T-helper 17 cell (primary cell): ENCODE measurements at places on chromosomes 1 and 21.
A peak's percentile ranks its signal among the peaks of the same experiment; 100 is the strongest.

- no peak for DNase-seq
Measured at GRCh38 chr1:30886710-30887428, 21.7 kb downstream of the SDC3 start.

GRCh38 chr1:86140281-86140880 lies 16.2 kb downstream of the COL24A1 start:
- DNase-seq = no peak

DNA sequence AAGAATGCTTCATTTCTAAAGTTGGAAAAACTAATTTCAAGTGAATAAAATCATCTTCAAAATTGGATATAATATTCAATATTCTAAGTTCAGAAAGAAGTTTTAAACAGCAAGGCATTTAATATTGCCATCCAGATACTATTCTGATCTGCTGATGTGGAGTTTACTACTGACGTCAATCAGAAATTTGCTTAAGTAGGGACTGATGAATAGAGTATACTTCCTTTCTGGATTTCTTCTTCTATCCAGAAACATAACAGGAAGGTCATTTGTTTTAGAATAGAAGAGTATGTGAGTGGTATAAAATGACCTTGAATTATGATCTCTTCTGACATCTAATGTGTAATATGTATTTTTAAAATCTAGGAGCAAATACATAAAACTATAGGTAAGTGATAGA lies 308.1 kb upstream of the ADGRL2 start:
- DNase-seq = no peak

DNA sequence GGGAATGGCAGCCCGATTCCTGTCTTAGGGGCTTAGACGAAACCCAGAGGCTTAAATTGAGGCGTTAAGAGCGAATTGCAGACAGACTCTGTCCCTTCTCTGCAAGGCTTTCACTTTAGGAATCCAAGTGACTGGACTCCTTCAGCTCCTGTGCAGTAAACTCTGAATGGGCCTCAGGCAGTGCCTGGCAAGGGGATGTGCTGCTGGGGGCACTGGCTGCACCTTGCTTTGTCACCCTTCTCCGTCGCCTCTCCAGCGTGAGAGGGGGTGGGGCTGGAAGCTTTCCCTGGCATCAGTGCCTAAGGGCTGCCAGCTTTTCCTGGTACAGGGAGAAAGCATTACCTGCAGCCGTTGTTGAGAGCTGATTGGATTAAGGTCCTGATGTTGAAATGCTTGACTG lies 39.9 kb upstream of the NFASC start:
- no peak for DNase-seq

GRCh38 chr1:48687282-48688045 lies 89.2 kb downstream of the BEND5 start:
- DNase-seq = no peak

GRCh38 chr1:7752512-7753417 lies 18.3 kb upstream of the VAMP3 start:
- DNase-seq = peak; percentile 25

DNA sequence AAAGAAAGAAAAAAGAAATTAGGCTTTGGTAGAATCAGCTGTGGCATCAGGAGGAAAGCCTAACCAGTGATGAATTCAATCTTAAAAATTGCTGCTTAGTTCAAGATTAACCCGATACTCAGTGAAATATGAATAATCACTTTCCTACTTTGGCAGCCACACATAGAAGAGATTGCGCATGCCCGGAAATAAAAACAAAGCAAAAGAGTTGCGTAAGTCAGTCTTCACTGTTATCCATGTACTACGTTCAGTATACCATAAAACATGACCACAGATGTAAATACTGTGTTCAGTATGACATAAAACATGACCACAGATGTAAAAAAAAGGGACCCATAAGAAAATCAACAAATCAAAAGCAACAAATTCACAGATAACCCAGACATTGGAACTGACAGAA lies 19.2 kb downstream of the CD1D start:
- no peak for DNase-seq

GRCh38 chr1:232901255-232901654 lies 49.2 kb upstream of the NTPCR start:
- no peak for DNase-seq

- no peak for DNase-seq
Measured at GRCh38 chr1:155466617-155466972, 96.0 kb downstream of the ASH1L start.

DNA sequence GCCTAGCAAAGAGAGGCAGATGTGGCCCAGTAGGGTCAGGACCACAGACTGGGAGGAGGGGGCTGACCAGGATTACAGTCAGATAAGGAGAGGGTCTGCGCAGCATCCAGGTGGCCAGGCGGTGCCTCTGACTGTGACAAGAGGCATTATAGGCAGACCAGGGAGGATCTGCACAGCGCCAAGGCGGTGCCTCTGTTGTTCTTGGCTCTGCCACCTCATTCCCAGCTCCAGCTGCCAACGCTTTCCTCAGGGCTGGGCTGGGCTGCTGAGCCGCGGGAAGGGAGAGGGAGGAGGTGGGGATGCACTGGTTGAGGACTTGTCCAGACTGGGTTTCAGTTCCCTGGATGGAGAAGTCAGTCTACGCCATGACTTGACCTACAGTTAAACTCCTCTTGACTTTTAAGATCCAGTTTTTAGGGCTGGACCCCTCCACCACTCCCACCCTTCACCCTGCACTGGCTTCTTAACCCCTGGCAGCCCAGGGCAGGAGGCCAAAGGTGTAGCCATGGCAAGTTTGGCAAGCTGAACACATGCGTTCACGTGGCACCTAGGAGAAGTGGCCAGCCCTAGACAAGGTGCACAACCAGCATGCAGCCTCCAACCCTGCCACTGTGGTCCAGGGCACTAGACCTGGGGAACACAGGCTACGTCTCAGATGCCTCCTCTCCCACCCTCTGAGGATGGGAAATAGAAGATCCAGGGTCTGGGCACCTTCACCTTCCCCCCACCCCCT lies 4.5 kb upstream of the CRABP2 start:
- DNase-seq = no peak

DNA sequence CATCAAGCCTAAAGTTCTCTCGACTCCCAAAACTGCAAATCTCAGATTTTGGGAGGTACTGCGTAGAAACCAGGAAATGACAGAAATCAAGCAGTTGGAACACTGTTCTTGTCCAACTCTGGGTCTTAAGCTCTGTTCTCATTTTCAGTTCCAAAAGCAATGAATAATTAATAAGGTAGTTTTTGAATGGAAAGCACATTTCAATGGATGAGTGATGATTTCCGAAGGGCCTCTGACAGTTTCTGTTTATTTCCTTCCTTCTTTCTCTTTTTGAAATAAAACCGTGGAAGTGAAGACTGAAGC lies 20.9 kb upstream of the TARBP1 start:
- no peak for DNase-seq

DNA sequence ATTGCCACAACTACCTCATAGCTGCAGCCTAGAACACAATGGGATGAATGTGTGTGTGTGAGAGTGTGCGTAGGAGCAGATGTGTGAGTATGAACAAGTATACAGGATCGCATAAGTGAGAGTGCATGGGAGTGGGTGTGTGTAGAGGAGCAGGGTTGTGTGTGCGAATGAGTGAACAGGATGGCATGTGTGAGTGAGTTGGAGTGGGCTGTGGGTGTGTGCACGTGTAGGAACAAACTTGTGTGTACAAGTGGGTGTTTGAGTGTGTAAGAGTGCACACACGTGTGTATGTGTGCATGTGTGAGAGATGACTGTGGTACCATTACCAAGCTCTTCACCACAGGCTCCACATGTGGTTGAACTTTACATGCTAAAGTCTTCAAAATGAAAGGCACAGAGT lies 175.4 kb upstream of the EDN2 start:
- DNase-seq = no peak

DNA sequence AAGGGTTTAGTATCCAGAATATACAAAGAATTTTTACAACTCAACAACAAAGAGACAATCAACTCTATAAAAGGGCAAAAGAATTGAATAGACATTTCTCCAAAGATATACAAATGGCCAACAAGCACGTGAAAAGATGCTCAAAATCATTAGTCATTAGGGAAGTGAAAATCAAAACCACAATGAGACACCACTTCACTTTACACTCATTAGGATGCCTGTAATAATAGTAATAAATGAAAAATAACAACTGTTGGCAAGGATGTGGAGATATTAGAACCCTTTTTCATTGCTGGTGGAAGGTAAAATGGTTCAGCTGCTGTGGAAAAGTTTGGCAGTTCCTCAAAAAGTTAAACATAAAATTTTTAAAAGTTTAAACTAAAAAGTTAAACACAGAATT lies 7.0 kb upstream of the ABCD3 start:
- no peak for DNase-seq

- DNase-seq = no peak
Measured at GRCh38 chr1:59083946-59084865, 212.7 kb upstream of the FGGY start.

DNA sequence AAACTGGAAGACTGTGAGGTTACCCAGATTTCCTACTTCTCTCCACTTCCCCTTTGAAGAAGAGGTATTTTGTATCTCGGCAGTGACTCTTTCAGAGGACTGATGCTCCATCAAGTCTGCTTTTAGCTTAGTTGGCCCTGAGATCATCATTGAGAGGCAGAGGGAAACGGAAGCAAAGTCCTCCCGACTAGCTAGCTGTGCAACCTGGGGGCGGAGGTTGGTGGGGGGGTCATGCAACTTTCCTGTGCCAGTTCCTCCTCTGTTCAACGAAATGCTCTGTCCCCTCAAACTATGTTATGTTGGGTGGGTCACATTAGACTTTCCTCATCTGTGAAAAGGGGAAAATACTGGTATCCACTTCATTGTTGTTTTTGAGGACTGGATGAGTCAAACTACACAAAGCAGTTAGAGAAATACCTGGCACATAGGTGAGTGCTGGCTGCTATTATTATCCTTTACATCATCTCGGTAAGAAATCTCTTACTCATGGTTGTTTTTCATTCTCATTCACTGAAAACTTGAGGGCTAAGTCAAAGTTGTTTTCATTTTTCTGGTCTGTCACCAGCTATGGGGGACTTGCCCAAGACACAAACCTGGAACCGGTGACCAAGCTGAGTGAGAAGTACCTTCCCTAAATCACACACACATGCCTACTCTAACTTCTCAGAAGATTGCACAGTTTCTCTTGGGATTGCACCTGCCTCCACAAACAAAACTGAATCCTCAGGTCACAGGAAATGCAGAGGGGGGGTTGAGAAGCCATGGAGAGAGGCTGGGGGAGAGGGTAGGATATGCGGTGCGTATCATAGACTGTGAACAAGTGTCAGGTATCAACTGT lies 83.3 kb downstream of the ABCA4 start:
- DNase-seq = no peak

DNA sequence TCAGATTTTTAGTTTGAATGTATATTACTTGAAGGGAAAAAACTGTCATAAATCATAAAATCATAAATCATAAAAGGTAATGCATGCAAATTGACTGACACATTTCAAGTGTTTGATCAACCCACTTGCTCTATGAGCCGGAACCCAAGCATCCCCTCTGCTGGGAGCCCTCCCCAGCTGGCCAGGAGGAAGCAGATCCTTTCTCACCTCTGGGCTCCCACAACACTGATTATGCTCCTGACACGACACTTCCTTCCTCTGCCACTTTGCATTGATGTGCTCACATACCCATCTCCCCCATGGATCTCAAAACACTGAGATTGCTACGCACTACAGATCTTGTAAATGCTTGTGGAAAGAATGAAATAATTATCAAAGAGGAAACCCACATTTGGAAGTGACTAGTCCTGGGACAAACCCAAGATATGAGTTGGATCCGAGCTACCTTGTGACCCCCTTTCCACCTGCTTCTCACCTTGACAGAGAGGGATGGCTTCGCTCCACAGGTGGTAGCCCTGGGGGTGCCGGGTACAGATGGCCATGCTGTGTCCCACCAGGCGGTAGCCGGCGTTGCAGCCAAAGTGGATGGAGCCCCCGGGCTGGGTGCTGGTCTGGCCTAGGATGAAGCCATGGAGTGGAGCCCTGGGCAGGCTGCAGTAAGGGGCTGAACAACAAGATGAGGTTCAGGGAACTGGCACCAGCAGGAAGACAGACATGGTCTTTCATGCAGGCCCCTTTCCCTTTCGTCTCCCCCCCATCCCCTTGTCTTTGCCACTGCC lies 104.6 kb downstream of the ZSCAN20 start:
- no peak for DNase-seq

GRCh38 chr1:221839782-221840395 lies 98.0 kb upstream of the DUSP10 start:
- no peak for DNase-seq

DNA sequence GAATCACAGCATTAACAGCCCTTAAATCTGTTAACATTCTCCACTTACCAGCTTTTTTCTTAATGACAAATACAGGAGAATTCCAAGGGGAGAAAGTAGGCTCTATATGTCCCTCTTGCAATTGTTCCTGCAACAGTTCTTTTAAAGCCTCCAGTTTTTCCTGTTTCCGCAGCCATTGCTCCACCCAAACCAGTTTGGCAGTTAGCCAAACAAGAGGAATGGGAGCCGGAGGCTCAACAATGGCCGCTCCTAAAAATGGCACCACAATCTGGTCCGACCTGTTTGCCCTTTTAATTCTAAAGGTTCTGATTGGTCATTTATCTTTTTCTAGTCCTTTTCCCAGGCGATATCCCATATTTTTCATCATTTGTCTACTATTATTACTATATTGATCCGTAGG lies 14.0 kb upstream of the L1TD1 start:
- DNase-seq = no peak

DNA sequence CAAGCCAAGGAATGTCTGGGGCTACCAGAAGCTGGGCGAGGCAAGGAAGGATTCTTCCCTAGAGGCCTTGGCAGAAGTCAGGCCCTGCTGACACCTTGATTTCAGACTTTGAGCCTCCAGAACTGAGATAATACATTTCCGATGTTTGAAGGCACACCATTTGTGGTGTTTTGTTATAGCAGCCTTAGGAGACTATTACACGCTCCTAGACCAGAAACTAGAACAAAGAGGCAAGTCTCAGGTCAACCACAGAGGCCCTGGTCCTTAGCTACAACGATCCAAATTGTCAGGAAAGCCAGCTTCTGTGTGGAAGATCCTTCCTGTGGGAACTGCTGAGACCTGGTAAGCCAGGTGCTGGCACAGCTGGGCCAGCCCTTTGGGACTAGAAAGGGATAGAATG lies 19.7 kb upstream of the AHCTF1 start:
- no peak for DNase-seq

GRCh38 chr1:161046605-161047228 lies 940 bp upstream of the USF1 start:
- no peak for DNase-seq

DNA sequence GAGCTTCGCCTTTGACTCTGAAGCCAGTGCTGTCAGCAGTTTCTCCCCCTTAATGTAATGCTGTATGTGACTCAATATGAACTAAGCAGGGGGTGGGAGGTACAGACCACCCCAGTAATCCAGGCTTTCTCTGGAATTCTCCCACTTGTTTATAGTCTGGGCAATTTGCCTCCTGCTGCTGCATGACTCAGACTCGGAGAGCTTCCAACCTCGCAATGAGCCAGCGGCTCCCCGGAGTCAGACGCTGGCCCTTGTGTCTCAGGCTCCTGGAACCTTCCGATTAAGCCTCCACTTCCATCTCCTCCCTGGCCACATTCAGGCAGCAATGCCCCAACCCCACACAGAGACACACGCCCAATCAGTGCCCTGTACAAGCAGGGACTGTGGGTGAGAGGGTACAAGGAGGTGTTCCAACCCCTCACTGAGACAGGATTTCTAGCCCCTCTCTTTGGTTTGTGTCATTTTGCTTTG lies 471.7 kb upstream of the VAMP3 start:
- no peak for DNase-seq
